ENCODE measurements at places on chromosomes 5 and 9.

GRCh38 chr9:134551644-134552348 lies 89.8 kb upstream of the COL5A1 start:
- DNase-seq: no peak

GRCh38 chr5:15248731-15249130 lies 251.2 kb upstream of the FBXL7 start:
- DNase-seq: no peak

DNA sequence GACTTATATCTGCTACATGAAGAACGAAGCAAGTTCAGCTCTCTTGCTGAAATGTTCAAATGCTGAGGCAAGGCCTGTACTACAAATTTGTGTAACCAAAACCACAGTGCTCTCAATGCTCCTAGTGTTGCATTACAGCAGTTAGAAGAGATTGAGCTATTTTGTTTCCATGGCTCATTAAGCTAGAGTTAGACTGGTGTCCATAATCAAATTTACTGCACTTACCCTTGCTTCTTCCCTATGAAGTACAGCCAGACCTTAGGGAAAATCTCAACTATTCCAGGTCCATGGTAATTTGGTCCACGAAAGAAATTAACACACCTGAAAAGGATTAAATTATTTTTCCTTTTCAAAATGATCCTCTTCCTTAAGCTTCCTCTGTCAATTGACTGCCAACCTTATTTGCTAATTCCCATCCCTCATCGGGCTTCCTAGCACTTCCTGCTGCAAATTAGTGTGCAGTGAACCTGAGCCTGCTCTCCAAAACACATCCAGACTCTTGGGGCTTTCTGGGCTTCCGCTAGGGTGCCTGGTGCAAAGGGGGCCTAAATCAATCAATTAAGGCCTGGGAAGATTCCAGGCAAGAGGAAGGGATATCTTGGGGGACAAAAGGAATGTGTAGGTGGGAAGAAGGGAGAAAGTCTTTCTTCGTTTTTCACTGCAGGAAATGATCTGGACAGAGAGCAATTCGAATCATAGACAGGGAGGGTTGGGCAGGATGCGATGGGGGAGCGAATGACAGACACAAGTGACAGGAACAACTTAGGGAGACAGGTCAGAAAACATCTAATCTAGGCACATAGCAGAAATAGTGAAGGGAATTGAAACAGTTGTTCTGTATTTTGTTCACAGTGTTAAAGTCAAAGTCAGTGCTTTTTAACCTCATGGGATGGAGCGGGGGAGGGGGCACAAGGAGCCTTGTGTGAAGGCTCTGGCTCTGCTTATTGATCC lies 542.4 kb downstream of the RAB3C start:
- no peak for DNase-seq

DNA sequence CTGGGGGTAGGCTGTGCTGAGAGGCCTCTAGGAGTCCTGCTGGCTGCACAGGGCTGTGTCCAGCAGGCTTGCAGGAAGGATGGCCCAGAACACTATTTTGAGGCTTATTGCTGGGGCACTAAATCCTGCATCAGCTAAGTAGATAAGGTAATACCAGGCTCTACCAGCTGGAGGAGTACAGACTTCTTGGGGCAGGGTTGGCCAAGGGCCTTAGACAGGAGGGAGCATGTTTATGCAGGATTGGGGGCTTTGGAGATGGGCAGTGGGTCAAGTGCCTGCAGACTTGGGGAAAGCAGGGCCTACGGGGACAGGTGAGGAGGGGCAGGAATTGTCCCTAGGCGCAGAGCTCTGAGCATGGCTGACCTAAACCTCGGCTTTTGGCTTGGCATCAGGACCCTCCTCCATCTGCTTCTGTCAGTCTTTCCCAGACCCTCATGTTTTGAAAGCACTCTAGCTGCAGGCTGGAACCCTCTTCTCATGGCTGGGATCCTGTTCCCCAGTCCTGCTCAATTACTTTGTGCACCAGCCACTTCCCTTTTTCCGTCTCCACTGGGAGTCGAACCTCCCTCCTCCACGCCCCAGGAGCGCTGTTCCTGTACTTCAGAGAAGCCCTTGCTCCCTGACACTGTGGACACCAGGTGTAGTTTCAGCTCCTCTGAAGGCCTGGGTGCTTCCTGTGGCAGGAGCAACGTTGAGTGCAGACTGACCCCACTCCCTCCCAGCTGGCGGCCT lies 61.0 kb upstream of the SPTLC1 start:
- DNase-seq: no peak

DNA sequence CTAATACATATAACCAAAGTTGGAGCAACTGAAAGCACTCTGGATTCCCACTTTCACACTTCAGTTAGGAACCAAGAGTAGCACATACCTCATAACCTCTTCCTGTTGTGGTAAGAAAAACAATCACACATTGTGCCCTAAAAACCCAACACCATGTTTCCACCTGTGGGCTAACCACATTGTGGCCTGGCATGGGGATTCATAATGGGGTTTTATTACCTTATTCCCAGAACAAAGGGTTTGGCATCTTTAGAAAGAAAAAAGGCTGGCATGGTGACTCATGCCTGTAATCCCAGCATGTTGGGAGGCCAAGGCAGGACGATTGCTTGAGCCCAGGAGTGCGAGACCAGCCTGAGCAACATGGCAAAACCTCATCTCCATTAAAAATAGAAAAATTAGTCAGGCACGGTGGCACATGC lies 60.6 kb downstream of the HSD17B3 start:
- no peak for DNase-seq

DNA sequence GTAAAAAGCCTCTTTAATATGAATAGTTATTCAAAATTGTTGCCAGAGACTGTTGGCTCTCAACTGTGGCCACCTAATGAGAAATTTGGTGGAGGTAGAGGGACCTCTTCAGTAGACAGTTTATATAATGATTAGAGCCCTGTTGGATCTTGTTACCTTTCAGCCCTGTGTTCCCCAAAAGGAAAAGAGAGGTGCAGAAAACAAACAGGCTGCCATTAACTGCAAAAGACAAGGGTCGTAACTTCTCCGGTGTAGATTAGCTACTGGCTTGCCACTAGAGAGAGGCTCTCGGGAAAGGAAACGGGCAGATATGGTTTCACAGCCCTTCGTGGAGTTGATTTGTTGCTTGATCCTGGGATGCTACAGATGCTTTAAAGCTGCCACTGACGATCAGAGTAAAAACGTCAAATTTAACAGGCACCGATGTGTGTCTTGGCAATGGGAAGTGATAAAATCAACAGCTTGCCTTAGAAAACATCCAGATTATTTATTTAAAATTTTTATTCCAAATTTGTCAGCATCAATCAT lies 7.8 kb downstream of the FST start:
- no peak for DNase-seq

DNA sequence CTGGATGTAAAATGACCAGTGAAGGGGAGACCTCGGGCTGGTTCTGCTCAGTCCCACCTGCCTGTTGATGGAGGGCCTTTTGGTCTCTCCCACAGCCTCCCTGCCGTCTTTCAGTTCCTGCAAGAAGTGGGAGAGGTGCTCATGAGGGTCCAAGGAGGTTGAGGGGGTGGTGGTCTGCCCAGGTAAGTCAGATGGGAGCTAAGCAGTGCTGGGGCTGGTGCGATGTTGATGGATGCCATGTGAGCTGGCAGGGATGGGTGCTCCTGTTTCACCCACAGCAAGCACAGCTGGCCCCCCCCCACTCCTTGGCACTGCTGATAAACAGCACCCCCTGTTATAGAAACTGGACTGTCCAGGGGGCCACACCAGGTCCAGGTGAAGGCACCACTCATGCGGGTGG lies 145.6 kb downstream of the NSG2 start:
- no peak for DNase-seq

GRCh38 chr9:18296702-18297055 lies 177.3 kb upstream of the ADAMTSL1 start:
- no peak for DNase-seq

DNA sequence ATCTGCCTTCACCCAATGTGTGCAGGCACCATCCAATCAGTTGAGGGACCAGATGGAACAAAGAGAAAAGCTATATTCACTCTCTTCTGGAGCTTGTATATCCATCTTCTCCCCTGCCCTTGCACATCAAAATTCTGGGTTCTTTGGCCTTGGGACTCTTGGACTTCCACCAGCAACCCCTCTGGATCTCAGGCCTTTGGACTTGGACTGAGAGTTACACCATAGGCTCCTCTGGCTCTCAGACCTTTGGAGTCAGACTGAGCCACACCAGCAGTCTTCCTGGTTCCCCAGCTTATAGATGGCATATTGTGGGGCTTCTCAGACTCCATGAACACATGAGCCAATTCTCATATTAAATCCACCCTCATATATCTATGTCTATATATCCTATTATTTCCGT lies 73.1 kb downstream of the TSSK1B start:
- DNase-seq: no peak

DNA sequence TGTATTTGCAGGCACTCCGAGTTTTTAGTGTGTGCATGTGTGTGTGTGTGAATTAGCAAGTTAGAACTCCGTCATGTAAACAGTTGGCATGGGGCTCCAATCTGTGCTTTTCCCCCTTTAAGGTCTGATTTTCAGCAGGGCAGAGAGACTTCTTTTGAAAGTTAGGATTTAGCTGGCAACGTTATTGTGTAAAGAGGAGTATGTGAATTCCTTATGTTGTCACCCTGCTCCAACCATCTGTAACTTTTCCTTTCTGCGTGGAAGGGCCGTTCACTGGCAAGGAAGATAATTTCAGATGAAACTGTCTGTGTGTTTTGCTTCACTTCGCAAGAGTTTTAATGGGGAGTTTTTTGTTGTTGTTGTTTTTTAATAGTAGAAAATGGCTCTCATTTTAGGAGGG lies 332 bp downstream of the SGCD start:
- no peak for DNase-seq

- DNase-seq: no peak
Observed at GRCh38 chr9:37622462-37622861, 28.3 kb upstream of the FRMPD1 start.

- no peak for DNase-seq
Observed at GRCh38 chr9:125650271-125650737, 56.7 kb downstream of the MAPKAP1 start.

- DNase-seq: no peak
Observed at GRCh38 chr9:110671849-110672248, 3.3 kb downstream of the MUSK start.

GRCh38 chr5:135466178-135467050 lies 14.3 kb upstream of the TIFAB start:
- peak; percentile 45 for DNase-seq

DNA sequence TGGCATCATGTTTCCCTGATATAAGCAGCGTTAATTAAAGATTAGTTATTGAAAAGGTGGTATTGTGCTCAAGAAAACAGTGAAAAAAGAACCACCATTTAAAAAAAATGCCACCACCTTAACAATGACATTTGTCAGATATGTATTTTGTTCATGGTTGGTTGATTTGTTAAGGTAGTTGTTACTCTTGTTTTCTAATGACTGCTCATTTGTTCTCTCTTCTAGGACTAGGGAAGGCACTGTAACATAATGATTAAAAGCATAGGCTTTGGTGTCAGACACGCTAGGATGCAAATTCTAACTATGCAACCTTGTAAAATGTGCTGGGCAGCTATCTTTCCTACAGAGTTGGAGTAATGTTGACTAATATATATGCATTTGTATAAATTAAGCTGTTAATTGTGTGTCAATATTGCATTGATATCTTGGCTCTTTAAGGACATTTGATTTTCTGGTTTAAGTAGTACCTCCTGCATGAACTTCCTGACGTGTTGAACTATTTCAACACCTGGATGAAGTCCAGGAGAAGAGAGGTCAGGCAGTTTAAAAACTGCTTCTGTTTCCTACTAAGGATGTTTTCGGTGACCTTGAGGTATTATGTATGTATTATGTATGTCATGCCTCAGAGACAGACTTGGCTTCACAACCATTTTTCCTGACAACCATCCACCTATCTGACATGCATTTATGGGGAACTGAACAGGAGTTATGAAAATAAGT lies 77.8 kb downstream of the MUSK start:
- no peak for DNase-seq

GRCh38 chr5:170327829-170328228 lies 30.3 kb upstream of the LCP2 start:
- no peak for DNase-seq

GRCh38 chr9:87305151-87305550 lies 192.5 kb upstream of the DAPK1 start:
- no peak for DNase-seq

DNA sequence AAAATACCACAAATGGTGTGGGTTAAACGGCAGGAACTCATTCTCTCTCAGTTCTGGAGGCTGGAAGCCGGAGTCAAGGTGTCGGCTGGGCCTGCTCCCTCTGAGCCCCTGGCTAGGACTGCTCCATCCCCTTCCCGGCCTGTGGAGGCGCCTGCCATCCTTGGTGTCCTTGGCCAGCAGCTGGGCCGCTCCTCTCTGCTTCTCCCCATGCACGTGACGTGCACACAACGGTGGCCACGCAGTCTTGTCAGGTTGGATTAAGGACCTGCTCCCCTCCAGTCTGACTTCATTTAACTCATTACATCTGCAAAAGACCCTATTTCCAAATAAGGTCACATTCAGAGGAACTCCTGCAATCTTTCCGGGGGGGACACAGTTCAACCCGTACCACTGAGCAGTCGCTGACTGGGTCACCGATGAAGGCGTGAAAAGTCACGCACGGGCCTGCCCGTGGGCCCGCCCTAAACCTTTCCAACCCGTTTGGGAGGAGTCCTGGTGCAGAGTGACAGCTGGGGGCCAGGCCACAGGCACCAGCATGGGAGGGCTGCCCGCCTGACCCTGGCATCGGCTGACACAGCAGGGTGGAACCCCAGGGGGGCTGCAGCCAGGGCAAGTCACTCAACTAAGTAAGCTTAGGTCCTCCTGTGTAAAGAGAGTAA lies 135.2 kb downstream of the COL23A1 start:
- no peak for DNase-seq

GRCh38 chr9:95772320-95773052 lies 103.0 kb upstream of the ERCC6L2 start:
- no peak for DNase-seq

GRCh38 chr5:31736127-31736526 lies 97.2 kb downstream of the PDZD2 start:
- DNase-seq: no peak

Measured in stimulated activated CD8-positive, alpha-beta memory T cell treated with anti-CD3 and anti-CD28 coated beads, Interleukin-12 subunit alpha, Interleukin-12 subunit beta, amount 100 ng/mL, for 1 hour (primary cell).